ENCODE measurements at places on chromosomes 12 and 14.

DNA sequence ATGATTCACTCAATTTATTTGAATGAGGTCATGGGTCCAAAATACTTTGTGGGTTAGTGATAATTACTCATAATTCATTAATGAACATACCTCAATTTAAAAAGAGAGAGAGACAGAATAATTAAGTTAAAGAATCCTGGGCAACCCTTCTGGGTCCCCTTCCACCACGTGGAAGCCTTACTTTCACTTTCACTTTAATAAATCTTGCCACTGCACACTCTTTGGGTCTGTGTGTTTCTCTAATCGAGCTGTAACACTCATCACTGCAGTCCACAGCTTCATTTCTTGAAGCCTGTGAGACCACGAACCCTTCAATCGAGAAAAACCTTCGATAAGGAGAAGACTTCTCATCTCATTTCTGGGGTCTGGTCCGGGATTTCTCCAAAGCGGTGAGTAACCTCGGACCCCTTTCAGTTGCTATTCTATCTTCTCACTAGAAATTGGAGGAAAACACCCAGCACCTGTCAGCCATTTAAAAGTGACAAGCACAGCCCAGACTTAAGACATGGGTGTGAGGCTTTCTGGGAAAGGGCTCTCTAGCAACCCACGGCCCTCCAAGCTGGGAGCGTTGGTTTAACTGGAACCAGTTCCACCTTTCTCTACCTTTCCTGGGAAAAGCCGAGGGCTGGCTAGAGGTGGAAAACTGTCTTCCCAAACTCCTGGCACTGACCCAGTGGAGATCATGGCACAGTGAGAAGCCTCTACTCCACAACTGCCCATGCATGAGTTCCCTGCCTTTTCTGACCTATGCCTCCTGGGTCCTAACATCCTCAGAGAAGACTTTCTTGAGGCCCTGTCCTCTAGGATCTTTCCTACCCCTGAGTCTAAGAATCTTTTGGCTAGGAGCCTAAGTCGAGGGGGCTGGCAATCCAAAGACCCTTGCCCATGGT lies 148.8 kb upstream of the ATF7IP start:
- DNase-seq, result no peak

- no peak for DNase-seq
Measured at GRCh38 chr12:3329361-3329760, 161.6 kb upstream of the PRMT8 start.

DNA sequence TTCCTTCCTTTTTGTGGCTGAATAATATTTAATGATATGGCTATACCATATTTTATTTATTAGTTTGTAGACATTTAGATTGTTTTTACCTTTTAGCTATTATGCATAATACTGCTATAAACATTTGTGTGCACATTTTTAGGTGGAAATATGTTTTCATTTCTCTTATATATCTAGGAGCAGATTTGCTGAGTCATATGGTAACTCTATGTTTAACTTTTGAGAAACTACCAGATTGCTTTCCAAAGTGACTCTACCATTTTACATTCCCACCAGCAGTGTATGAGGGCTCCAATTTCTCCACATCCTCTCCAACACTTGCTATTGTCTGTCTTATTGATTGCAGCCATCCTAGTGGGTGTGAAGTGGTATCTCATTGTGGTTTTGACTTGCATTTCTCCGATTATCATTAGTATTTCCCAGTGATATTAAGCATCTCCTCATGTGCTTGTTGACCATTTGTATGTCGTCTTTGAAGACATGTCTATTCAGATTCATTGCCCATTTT lies 160.2 kb downstream of the KICS2 start:
- DNase-seq, result no peak

DNA sequence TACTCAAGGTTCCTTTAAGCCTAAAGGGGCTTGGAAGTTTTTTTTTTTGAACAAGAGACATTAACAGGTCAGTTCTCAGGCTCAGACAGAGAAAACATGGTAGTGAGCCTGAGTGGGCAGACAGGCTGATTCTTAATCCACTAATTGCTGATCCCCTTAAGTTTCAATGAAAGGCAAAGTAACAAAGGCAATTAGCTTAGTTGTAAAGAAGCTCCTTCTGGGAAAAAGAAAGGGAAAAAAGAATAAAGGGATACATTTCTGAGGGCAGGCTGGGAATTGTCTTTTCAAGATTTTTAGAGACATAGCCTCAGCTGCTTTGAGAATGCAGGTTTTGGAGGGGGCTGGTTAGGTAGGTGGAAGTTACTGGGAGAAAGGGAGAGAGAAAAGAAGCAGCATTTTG lies 133.8 kb downstream of the CFAP54 start:
- no peak for DNase-seq

DNA sequence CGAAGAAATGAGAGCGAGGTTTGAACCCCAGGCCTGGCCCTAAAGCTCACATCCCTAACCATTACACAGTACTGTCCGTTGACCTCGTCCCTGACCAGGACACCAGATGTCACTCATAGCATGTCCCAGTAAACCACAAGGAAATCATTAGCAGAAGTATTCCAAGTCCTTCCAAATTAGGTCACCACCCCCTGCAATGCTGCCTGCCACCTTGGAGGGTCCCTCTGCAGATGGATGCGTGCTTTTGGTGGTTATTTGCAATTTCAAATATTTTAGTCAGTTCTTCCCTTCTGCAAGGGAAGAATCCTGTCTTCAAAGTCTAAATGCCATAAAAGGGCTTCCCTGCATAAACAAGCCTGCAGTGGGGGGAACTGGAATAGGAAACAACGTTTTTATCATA lies 71.3 kb downstream of the CLMN start:
- DNase-seq, result no peak

DNA sequence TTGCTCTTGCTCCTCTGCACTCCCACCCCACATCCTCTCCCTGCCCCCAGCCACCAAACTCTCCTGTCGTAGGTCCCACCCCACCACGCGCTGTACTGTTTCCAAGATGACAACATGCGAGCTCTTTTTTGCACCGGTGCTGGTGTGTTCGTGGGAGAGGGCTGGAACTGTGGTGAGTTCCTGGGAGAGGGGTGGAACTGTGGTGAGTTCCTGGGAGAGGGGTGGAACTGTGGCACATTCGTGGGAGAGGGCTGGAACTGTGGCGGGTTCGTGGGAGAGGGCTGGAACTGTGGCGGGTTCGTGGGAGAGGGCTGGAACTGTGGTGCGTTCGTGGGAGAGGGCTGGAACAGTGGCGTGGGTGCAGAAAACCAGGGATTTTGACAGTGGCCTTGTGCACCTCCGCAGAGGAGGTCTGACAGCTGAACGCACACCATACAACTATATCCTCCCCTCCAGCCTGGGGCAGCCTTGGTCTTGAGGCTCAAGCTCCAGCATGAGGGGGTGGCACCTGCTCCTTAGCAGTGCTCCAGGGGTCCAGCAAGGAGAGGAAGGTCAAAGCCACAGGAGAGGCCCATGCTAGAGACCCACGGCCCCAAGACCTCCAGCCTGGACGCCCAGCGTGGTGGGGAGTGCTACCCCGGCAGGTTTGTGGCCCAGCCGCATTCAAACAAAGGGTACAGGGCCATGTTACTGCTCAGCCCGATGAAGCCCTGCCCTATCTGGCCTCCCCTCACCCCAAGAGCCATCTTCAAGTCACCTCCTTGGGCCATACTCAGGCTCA lies 50.1 kb downstream of the ACTN1 start:
- DNase-seq, result no peak
